ENCODE measurements at places on chromosomes 3 and 15.

GRCh38 chr3:186782542-186783057 lies 777 bp upstream of the EIF4A2 start:
- DNase-seq = peak; percentile 77

DNA sequence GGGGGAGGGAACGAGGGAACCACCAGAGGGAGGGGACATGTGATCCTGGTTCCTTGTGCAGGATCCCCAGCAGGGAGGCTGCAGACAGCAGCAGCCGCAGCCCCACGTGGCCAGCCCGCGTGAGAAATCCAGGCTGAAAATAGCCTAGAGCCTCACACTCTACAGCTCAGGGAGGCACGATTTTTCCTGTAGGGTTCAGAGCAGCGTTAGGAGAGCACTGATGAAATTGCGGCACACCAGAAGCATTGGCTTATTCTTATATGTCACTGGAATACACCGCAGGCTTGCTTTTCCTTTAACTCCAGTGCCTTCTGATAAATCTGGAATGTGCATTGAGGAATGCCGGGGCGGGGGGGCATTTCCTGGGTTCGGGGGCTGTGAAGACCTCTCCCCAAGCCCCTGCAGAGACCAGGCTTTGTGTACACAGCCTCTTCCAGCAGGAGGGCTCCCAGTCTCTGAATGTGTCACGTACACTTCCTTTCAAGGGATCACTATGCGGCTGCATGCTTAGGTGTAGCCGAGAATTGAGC lies 193.0 kb downstream of the ATP10A start:
- peak; percentile 10 for DNase-seq

GRCh38 chr3:79843180-79843579 lies 75.4 kb upstream of the ROBO1 start:
- no peak for DNase-seq

DNA sequence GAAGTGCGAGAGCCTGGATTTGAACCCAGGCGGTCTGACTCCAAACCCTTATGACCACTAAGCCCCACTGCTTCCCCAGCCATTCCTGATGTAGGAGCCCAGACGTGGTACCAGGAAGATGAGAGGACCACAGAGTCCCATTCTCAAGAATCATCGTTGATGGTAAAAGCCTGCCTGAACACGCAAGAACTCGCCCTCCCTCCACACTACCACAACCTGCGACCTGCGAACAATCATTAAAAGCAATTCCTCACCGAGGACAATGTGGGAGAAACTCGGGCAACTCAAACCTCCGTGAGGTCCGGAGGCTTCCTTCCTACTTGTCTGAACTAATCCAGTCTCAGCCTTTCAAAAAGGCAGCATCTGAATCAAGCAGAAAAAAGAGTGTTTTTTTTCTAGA lies 10.3 kb downstream of the MAGI1 start:
- no peak for DNase-seq

GRCh38 chr3:73405853-73406252 lies 218.9 kb downstream of the PDZRN3 start:
- no peak for DNase-seq

- no peak for DNase-seq
Measured at GRCh38 chr3:138696666-138697370, 88.2 kb downstream of the FAIM start.

Data from NCI-H2081 (cell line).